GM04504 (cell line): ENCODE measurements at places on chromosomes 5 and 9.

DNA sequence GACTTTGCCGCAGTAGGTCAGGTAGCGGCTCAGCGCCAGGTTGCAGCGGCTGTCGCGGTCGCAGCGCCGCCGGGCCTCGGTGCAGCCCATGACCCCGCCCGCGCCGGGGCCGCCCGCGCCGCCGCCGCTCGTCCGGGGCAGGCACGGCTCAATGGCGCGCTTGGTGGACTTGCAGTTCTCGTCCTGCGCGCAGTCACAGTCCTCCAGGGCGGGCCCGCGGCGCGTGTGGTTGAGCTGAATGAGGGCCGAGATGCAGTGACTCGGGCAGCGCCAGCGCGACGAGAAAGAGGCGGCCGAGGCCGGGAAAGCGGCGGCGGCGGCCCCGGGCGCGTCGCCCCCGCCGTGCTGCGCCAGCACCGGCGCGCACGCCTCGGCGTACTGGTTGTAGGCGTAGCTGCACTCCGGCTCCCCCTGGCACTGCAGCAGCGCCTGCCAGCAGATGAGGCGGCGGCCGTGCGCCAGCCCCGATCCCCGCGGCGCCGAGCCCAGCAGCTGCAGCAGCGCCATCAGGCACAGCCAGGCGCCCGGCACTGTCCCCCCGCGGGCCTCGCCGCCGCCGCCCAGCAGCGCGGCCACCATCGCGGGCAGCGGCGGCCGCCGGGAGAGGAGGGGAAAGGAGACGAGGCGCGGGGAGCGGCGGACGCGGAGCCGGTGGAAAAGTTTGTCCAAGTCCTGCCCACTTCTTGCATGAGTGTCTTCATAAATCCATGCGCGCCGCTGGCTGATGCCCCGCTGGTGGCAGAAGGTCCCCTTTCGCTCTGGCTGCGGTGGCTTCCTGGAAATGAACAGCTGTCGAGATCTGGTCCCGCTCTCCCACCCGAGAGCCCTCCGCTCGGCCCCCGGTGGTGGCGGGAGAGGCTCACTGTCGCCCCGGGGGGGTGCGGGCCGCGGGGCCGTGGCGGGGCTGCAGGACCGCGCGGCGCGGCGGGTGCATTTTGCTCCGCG, 833 bp downstream of the GAS1 start:
- no peak for DNase-seq

- DNase-seq, result no peak
Measured at GRCh38 chr5:159098603-159099436, 896 bp downstream of the EBF1 start.

DNA sequence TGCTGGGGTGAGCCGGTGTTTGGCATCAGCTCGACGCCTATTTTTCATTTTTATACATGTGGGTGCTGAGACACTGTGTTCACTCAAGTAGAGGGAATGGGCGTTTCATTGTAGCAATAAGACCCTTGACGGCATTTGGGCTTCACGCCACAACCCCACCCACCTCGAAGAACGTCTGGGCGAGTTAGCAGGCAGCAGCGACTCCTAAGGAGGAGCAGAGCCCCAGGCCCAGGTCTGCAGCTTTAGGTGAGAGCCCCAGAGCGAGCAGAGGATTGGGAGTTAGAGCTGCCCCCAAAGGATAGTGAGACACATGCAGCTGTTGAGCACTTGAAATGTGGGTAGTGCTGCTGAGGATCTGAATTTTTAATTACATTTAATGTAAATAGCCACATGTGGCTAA, 1.6 kb upstream of the ZFP62 start:
- no peak for DNase-seq

DNA sequence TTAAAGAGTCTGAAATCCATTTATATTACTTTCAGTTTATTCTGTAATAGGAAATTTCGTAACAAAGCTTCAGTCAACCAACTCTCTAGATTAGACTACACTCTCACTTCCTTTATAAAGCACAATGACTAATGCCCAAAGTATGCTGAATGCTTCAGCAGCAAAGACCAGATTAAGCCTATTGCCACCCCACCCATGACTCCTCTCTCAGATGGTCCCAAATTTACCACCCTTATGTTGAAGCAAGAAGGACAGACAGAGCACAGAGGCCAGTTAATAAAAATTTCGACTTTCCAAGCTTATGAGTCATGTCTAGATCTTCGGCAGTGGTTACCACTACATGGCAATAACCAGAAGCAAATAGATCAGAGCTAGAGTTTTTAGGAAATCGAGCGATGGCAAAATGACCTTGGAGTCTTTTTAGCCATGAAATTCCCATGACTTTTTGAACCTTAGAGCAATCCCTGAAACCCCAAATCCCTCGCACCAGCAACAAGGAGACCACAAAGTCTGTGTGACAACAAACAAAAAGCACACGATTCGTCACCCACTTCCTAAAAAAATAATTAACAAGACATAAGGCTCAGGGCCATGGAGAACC, 287.8 kb upstream of the RASA1 start:
- peak; percentile 57 for DNase-seq

GRCh38 chr5:40080191-40080590, 599.5 kb upstream of the PTGER4 start:
- no peak for DNase-seq
